ENCODE measurements at places on chromosomes 7 and 10.

GRCh38 chr7:30511973-30512662 lies 7.5 kb upstream of the GGCT start:
- DNase-seq: no peak

DNA sequence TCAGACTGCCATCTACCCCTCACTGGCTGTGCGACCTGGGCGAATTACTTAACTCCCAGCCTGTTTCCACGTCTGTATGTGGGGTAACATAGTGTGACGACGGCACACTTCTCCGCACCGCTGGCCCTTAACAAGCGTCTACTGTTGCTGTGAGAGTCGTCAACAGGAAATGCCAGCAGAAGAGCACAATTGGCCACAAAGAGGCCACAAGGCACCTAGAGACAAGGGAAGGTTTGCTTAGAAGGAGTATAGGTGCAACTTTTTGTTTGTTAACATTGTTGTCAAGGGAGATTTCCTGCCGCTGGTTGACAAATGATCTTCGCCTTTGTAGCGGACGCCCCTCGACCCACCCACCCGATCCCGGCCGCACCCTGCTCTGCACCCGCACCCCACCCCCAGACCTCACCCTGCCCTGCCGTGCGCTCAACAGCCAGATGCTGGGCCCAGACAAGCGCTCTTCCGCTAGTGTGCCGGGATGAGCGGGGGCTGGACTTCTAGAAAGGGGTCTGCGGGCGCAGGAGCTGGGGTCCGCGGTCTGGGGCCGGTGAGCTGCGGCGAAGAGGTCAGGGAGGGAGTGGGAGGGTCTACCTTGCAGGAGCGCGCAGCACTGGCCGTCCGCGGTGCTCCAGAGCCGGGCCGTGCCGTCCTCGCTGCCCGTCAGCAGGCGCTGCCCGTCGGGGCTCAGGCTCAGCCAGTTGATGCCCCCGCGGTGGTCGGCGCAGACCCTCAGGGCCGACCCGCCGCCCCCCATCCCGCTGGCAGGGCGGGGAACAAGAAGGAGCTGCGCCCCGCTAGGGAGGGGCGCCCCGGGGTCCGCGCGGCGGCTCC lies 785 bp downstream of the WDR86 start:
- no peak for DNase-seq

GRCh38 chr7:157464971-157465886 lies 128.4 kb downstream of the DNAJB6 start:
- DNase-seq: no peak

DNA sequence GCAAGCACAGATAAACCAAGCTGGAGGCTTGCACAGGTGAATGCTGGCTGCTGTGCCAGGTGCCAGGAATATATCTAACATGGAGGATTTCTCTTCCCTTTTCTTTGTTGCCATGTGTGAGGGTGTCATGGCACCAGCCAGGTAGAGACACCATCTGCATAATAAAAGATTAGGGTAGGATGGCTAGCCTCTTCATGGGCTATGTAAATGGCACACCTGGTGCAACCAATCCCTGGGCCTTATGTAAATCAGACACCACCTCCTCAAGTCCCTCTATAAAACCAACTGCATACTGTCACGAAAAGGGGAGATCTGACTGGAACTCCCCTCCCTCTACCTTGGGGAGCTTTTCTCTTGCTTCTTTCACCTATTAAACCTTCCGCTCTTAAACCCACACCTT lies 322.5 kb upstream of the POM121L12 start:
- no peak for DNase-seq

DNA sequence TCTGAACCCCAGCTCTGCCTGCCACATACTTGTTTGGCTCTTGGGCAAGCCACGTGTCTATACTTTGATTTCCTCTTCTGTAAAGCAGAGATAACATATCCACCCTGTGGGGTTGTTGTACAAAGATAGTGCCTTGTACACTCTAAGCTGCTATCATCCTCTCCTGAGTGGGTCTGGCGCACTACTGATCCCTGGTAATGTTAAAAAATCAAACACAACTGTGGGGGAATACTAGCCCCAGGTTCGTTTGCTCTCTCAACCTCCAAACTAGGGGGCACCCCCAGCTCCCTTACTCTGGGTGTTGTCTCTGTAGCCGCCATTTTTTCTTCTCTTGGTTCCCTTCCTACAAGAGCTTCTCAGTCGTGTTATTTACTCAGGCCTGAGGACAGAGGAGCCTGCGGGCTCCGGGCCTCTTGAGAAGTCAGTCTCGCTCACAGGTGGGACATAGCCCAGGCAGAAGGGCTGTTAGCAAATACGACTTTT lies 1.0 kb downstream of the POLM start:
- DNase-seq: no peak

GRCh38 chr10:63699785-63700613 lies 178.8 kb downstream of the REEP3 start:
- no peak for DNase-seq

DNA sequence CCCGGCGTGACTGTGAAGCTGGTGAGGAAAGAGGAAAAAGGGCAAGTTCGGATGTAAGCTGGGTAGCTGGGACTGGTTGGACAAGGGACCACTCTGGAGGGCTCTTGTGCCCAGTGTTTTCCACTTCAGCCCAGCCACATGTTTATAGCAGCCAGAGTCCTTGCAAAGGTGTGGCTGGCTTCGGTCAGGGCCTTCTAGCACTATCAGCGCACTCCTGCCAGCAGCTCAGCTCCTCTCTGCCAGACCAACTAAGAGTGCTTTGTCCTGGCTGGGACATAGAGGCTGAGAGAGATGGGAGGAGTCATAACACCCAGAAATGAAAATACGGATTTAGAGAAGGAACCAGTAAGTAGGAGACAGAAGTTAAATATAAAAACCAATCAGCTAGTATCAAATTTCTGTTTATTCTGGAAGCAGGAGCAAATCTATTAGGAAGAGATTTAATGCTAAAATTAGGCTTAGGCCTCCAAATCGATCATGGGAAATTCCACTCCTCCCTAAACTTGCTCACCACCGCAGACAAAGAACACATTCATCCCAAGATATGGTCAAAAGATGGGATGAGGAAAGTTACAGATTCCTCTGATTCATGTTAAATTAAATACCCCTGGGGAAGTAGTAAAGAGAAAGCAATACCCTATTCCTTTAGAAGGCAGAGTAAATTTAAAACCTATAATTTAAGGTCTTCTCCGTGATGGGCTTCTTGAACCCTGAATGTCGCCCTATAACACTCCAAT lies 135.0 kb downstream of the RALA start:
- no peak for DNase-seq

All from NCI-H187 (cell line).